ENCODE measurements at places on chromosomes 2 and 18. TPM values are rescaled to one million over a fixed set of nuclear protein-coding genes. Genes with fewer than 3 reads are reported as not detected.

MAP3K19 gene
- total RNA-seq, result not detected

DNA sequence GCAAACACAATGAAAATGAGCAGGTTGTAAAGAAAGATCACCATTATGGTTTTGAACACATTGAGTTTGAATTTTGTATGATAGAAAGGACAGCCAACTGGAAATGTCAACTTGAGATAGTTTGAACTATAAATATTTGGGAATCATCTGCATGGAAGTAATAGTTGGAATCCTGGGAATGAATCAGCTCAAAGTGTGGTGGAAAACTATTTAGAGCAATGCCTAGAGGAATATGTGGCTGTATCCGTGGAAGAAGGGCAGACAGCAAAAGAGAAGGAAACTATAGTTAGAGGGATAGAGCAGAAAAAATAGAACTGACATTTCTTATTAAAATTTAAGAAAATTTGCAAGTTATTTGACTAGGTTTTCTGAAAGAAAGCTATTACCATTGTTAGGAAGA lies 112.5 kb upstream of the OTX1 start:
- H3K27ac ChIP-seq, result no peak overlapping the region
- H3K4me3 ChIP-seq, result no peak overlapping the region
- H3K36me3 ChIP-seq, result no peaks in the 10 kb centered on the region
- DNase-seq, result no peak
- H3K4me1 ChIP-seq, result no peaks in the 10 kb centered on the region
- H3K27me3 ChIP-seq, result no peaks in the 10 kb centered on the region

DNA sequence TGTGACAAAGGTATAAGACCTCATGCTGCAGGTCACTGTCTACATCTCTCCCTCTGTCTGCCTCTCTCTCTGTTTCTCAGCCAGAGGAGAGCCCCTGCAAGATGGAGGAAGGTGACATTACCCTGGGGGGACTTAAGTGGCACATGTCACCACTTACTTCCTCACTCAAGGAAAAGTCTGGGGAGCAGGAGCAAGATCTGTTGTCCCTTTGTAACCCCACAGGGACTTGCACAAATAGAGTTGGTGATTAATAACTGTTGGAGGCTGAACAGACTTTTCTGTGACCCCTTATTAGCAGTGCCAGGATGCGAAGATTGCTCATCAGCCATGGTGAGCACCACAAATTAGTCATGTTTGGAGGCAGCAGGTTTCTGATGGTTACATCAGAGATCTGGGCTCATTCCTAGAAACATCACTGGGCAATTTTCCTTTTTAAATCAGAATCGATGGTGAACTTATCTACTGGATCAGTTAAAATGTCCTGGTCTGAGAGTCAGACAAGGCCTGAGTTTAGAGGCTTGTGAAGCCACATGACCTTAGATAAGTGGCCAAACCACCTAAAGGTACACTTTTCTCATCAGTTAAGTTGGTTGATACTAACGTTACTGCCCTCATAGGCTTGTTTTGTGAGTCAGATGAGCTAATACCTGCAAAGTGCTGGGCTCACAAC lies 81.2 kb upstream of the LTBP1 start:
- H3K36me3 ChIP-seq, result no peaks in the 10 kb centered on the region

GRCh38 chr18:56615738-56616520 lies 22.5 kb downstream of the TXNL1 start:
- H3K27me3 ChIP-seq, result no peaks in the 10 kb centered on the region
- peaks cover 60% of the 10 kb centered on the region for H3K36me3 ChIP-seq
- DNase-seq, result no peak
- no peaks in the 10 kb centered on the region for H3K4me1 ChIP-seq
- H3K27ac ChIP-seq, result no peak overlapping the region
- no peak overlapping the region for H3K4me3 ChIP-seq

- H3K27me3 ChIP-seq, result no peaks in the 10 kb centered on the region
- peak; percentile 15 for DNase-seq
- no peaks in the 10 kb centered on the region for H3K36me3 ChIP-seq
- H3K4me1 ChIP-seq, result peaks cover 14% of the 10 kb centered on the region
Observed at GRCh38 chr2:197107291-197108269, 181.1 kb upstream of the PGAP1 start.

DNA sequence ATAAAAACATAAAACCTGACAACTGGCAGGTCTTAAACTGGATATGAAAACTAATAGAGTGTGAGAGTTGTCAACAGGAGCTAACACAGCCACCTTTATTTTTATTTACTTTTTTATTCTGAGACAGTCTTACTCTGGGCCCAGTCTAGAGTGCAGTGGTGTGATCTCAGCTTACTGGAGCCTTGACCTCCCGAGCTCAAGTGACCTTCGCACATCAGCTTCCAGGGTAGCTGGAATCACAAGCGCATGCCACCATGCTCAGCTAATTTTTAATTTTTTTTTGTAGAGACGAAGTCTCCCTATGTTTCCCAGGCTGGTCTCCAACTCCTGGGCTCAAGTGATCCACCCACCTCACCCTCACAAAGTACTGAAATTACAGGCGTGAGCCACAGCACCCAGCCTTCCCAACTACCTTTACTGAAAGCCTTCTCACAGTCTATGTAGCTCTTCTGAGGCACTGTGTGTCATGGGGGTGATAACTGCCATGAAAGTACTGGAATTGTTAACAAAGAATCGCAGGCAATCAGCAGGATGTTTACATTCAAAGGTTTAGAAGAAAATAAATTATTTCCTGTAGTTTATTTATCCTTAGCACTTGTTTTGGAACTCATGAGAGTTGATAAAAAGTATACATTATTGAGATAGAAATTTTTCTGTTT lies 24.3 kb downstream of the GDF7 start:
- no peak for DNase-seq
- H3K27ac ChIP-seq, result no peak overlapping the region
- no peak overlapping the region for H3K4me3 ChIP-seq
- H3K27me3 ChIP-seq, result peaks cover 66% of the 10 kb centered on the region
